ENCODE measurements at places on chromosomes 5 and 9.

DNA sequence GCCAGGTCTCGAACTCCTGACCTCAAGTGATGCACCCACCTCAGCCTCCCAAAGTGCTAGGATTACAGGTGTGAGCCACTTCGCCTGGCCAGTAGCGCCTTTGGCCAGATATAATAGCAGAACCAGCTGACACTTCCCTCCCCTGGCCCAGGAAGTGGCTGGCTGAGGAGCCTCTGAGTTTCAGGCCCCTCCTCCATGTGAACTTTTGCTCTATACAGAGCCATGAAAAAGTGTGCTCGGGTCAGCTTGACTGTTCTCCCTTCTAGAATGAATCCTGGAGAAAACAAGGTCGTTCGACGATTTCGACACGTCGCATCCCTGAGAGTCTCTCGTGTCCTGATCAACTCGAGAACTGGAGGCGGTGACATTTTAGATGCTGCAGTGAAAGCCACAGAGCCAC lies 8.6 kb upstream of the ZDHHC12 start:
- DNase-seq: no peak

DNA sequence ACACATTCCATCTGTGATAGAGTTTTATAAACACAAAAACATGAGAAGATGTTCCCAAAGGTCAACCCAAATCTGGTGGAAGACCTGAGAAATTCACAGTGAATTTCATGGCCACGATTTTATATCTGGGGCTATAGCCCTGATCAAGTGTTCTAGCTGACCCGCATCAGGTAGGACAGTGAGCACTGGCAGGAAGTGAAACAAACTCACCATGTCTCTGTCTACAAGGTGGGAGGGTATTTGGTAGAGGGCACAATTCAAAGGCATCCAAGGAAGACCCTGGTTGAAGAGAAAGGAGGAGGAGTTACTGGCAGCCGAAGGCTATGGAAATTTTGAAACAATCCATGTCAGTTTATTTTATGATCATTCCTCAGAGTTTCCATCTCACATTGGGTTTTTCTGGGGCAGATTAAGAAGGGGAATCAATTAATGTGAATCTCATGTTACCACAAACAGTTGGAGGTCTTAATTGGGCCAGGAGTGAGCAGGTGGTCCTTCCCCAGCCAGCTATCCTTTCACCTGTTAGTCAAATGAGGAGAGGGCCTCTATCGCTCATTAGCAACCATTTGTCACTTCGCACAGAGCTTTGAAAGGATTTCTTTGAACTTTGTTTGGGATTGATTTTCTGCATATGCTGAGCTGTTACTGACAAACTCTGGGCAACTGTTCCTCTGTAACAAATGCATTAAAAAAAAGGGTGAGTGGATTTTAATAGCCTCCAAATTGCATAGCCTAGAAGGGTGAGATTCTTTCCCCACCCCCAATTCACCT lies 612.0 kb upstream of the CLINT1 start:
- no peak for DNase-seq

- no peak for DNase-seq
Measured at GRCh38 chr5:159469496-159470372, 139.4 kb upstream of the IL12B start.

- no peak for DNase-seq
Measured at GRCh38 chr5:155908543-155908942, 418.4 kb upstream of the SGCD start.

- no peak for DNase-seq
Measured at GRCh38 chr9:87270221-87270847, 227.3 kb upstream of the DAPK1 start.

DNA sequence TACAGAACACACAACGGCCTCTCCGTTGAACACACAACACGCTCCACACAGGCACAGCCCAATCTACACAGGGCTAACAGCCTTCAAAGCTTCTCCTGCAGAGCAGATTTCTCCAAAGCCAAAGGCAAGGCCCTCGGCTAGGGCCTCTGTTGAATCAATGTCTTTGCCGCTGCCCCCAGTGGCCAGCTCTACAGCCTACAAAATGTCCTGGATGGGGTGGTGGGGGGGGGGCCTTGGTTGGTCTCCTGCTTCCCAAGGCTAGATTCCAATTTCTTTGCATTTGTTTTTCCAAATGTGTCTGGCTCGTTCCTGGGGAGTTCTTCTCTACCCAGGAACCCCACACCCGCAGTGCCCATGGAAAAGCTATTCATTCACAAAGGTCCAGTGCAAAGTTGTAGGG lies 167.2 kb downstream of the PAX5 start:
- DNase-seq: no peak

Measured in T-helper 17 cell (primary cell).